Activated T-helper 1 cell treated with anti-CD3 and anti-CD28 coated beads, Interleukin-12 subunit alpha, Interleukin-12 subunit beta, Interleukin-2, Interleukin-4 antibody, amounts not matched to agents 30 ng/mL and 10 ng/mL and 1 ng/mL, durations not matched to agents 14 hours and 24 hours and 36 hours (primary cell): ENCODE measurements at places on chromosomes 3 and 15. TPM values are rescaled to one million over a fixed set of nuclear protein-coding genes. Genes with fewer than 3 reads are reported as not detected.

GRCh38 chr15:60213377-60214000, 184.3 kb downstream of the ANXA2 start:
- no peak for DNase-seq

DNA sequence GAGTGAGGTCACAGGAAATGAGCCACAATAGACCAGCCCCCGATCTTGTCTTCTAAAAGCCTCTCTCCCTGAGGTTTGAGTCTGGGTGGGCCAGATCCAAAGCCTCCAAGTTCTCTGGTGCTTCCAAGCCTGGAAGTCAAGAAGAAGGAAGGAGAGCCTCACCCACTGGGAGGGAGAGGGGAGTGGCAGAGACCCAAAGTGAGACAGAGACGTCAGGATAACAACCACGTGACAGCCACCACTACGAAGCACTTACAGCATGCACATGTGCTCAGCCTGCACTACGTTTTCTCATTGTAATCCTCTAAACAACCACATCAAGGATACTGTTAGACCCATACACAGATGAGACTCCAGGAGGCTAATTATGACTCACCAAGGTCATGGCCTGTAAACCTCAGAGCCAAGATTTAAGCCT, 197.3 kb upstream of the LINGO1 start:
- DNase-seq: no peak

DNA sequence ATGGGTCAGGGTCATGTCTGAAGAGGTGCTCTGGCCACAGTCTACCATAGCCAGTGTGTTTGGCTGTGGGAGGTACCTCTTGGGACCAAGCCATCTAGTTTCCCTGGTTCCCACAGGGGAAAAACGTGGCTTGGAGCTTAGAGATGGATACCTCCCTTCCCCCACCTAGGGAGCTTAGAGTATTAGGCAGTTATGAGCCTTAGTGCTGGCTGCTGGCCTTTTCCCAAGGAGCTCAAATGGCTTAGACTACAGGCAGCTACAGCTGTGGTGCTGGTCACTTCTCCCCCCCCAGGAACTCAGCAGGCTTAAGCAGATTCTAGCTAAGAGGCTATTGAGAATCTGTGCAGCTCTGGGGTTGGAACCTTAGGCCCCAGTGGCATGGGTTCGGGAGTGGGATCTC, 591.2 kb downstream of the NSUN3 start:
- DNase-seq: no peak

DNA sequence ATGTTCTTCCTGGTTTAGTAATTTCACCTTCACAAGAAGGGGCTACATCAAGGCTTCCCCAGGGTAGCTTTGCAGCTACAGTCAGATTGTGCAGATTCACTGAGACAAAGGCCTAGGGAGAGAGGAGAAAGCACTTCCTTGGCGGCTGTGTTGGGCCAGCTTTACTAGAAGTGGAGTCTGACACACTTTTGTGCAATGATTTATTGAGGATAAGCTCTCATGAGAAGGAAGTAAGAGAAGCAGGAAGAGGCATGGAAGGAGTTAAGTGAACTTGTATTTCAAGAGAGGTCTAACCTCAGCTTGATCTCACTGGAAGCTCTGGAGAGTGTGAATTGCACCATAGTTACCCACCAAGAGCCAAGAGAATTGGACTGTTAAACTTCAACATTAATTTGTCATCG, 78.9 kb downstream of the TGFBR2 start:
- no peak for DNase-seq

DNA sequence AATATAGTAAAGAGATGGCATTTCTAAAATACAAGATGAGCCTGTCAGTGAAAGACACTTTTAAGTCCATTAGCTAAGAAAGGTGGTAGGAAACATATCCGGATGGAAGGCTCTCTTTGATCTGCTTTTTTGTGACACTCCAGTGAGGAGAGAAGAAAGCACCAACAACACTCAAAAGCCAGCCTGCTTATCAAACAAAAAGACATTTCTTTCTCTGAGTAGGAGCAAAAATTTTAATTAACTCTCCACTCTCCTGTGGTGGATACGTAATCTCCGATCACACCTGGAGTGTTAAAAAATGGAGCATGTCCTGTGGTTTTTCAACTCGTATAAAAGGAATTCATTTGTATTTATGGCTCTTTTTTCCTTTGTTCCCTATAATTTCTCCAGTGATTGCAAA, 65.3 kb downstream of the OXNAD1 start:
- DNase-seq: no peak

- no peak for DNase-seq
Observed at GRCh38 chr15:78895471-78895870, 22.8 kb downstream of the MORF4L1 start.

DNA sequence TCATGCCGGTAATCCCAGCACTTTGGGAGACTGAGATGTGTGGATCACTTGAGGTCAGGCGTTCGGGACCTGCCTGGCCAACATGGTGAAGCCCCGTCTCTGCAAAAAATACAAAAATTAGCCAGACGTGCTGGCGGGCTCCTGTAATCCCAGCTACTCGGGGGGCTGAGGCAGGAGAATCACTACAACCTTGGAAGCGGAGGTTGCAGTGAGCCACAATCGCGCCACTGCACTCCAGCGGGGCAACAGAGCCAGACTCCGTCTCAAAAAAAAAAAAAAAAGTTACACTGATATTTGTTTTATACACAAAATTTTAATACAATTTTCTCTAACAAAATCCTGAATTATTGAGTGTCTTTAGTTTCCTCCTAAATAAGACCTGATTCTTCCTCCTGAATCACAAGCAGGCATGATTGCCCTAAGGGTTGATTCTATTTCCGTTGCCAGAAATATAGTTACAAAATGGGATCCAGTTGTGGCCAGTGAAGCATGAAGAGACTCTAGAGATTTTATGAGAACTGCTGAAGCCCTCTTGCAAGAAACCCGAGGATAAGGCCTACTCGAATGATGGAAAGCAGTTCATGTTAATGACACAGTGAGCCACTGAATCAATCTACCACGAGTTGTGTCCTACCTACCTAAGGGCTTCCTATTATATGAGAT, 9.6 kb upstream of the SMARCC1 start:
- no peak for DNase-seq

CLDN18 gene
- total RNA-seq: not detected in 2 replicates

BFSP2 gene
- total RNA-seq: not detected in 2 replicates

SPPL2A gene
- total RNA-seq: 100 and 103 TPM in 2 replicates

FOXL2NB gene
- total RNA-seq: not detected in 2 replicates

POMGNT2 gene
- total RNA-seq: 8.3 and 9.8 TPM in 2 replicates

NR2E3 gene
- not detected in 2 replicates for total RNA-seq
